ENCODE measurements at places on chromosomes 7 and 10. TPM values are rescaled to one million over a fixed set of nuclear protein-coding genes. Genes with fewer than 3 reads are reported as not detected.

DNA sequence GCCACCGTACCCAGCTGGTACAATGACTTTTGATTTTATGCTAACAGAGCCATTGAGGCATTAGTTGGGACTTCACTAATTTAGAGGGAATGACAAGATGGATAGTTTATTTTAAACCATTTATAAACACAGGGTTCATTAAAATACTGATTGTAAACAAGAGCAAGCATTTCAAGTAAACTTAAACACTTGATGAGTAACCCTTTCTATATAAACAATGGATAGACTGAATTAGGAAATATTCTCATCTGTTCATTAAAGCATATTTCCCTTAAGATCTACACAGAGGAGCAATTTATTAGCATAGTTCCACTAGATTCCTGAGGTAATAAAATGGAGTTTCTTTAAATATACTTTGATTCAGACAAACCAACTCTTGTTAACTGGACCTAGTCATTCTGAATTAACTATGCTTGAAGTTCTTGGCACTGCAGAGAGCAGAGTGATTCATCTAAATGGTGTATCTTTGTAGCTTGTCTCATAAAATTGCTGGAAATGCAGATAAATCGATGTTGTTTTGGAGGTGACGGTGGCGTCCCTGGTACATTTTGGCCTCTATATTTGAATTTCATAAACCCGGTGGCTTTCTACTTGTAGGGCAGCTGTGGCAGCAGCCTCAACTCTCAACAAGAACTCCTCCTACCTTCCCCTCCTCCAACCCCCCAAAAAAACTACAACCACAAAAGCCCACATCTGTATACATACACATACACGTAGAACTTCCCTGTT, 15.4 kb upstream of the VDAC2 start:
- DNase-seq, result no peak

- DNase-seq, result no peak
These were observed 224.7 kb downstream of the LHFPL3 start for GRCh38 chr7:104553074-104553473.

SFXN3 gene
- total RNA-seq, result 28.6 TPM

- DNase-seq, result no peak
These were observed 23.0 kb downstream of the GNAT3 start for GRCh38 chr7:80488851-80489370.

DNA sequence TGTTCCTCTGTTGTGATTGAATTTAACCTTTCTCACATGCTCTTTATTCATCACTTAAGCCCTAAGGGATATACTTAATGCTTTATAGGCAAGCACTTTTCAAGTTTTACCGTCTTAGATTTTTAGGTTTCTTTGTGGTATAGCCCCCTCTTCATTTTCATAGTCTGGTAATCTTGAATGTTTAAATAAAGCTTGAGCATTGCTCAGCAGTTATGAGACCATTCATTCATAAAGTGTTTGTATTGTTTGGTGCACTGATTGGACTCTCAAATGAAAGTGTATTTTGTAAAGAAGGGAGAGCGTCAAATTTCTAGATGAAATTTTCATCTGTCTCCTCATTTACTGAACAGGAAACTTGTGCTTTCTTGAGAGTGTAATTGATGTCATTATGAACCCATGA, 25.2 kb downstream of the TASOR2 start:
- DNase-seq, result no peak

DNA sequence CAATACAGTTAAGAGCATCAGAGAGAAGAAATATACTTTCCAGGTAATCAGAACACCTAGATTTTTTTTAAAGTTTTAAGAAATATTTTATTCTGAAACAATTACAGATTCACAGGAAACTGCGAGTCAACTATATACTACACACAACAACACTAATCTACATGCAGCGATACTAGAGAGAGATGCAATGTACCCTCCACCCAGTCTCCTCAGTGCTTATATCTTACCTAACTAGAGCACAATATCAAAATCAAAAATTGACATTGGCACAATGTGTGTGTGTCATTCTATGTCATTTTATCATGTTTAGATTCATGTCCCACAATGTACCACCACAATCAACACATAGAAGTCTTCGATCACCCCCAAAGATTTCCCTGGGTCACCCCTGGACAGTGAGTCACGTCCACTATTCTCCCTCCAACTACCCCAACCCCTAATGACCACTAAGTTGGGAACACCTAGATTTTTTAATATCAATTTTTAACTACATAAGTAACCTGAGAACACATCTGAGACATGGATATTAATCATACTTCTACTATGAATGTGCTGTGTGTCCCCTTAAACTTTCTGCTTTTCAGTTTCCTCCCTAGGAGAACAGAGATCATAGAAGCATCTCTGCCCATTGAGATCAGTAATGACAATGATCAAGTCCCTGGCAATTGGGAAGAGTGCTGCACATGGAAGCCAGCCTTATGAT, 86.5 kb downstream of the GSAP start:
- no peak for DNase-seq

- DNase-seq, result no peak
These were observed 46.9 kb downstream of the CDK14 start for GRCh38 chr7:90642978-90643377.

- no peak for DNase-seq
These were observed 179.5 kb upstream of the PHF14 start for GRCh38 chr7:10793995-10794775.

DNA sequence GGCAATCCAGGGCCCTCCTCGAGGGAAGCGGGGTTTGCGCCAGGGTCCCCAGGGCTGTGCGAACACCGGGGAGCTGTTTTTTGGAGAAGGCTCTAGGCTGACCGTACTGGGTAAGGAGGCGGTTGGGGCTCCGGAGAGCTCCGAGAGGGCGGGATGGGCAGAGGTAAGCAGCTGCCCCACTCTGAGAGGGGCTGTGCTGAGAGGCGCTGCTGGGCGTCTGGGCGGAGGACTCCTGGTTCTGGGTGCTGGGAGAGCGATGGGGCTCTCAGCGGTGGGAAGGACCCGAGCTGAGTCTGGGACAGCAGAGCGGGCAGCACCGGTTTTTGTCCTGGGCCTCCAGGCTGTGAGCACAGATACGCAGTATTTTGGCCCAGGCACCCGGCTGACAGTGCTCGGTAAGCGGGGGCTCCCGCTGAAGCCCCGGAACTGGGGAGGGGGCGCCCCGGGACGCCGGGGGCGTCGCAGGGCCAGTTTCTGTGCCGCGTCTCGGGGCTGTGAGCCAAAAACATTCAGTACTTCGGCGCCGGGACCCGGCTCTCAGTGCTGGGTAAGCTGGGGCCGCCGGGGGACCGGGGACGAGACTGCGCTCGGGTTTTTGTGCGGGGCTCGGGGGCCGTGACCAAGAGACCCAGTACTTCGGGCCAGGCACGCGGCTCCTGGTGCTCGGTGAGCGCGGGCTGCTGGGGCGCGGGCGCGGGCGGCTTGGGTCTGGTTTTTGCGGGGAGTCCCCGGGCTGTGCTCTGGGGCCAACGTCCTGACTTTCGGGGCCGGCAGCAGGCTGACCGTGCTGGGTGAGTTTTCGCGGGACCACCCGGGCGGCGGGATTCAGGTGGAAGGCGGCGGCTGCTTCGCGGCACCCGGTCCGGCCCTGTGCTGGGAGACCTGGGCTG, 26.0 kb downstream of the PRSS2 start:
- peak; percentile 47 for DNase-seq

GRCh38 chr7:15678653-15679052, 7.8 kb downstream of the MEOX2 start:
- no peak for DNase-seq

- no peak for DNase-seq
These were observed 64.5 kb downstream of the HIF1AN start for GRCh38 chr10:100600218-100600617.

- DNase-seq, result no peak
These were observed 1.0 kb downstream of the ADCK2 start for GRCh38 chr7:140673774-140674155.

- DNase-seq, result no peak
These were observed 106.3 kb downstream of the INSYN2A start for GRCh38 chr10:127090138-127090537.

GRM3 gene
- not detected for total RNA-seq

GRCh38 chr7:157955348-157955999, 618.7 kb downstream of the DNAJB6 start:
- DNase-seq, result no peak

SEMA3A gene
- 1.7 TPM for total RNA-seq

ANKRD22 gene
- not detected for total RNA-seq

GRCh38 chr10:85212526-85212925, 884.1 kb downstream of the CCSER2 start:
- no peak for DNase-seq

SEMA4G gene
- total RNA-seq, result 17.4 TPM

GRCh38 chr10:82932451-82932850, 1057.5 kb downstream of the NRG3 start:
- no peak for DNase-seq

IFT22 gene
- total RNA-seq, result 27.8 TPM

VGF gene
- not detected for total RNA-seq

GRCh38 chr7:67918158-67918557, 921.5 kb downstream of the TYW1 start:
- no peak for DNase-seq

- DNase-seq, result no peak
These were observed 268.3 kb upstream of the MEOX2 start for GRCh38 chr7:15954671-15955354.

DNA sequence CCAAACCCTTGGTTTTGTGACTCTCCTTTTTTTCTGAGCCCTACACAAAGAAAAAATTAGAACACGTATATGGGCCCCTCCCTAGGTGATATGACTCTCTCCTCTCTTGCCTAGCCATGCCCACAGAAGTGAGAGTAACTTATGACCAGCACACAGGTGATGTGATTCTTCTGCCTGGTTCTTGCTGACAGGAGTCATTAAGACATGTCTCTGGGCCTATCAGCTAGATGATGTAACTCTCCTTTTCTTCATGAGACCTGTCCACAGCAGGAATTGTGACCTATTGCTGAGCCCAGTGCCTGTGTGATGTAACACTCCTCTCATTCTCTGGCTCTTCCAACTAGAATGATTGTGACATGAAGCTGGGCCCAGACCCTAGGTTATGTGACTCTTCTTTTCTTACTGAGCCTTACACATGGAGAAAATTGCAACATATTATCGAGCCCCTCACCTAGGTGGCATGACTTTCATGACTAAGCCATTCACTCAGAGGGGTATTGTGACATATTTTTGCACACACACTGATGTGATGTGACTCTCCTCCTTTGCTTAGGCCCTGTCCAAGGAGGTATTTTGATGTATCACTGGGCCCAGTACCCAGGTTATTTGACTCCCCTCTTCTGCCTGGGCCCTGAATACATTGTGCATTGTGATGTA, 31.4 kb upstream of the ZNF107 start:
- no peak for DNase-seq

IL6 gene
- total RNA-seq, result 0.78 TPM

GRCh38 chr7:86664486-86664885, 20.8 kb downstream of the GRM3 start:
- DNase-seq, result no peak

FBH1 gene
- total RNA-seq, result 54.6 TPM

All from ovary (tissue), 10 donors.